ENCODE measurements at places on chromosomes 6 and 20. TPM values are rescaled to one million over a fixed set of nuclear protein-coding genes. Genes with fewer than 3 reads are reported as not detected.

SLC12A5 gene
- polyA plus RNA-seq: 1.5 TPM

DNA sequence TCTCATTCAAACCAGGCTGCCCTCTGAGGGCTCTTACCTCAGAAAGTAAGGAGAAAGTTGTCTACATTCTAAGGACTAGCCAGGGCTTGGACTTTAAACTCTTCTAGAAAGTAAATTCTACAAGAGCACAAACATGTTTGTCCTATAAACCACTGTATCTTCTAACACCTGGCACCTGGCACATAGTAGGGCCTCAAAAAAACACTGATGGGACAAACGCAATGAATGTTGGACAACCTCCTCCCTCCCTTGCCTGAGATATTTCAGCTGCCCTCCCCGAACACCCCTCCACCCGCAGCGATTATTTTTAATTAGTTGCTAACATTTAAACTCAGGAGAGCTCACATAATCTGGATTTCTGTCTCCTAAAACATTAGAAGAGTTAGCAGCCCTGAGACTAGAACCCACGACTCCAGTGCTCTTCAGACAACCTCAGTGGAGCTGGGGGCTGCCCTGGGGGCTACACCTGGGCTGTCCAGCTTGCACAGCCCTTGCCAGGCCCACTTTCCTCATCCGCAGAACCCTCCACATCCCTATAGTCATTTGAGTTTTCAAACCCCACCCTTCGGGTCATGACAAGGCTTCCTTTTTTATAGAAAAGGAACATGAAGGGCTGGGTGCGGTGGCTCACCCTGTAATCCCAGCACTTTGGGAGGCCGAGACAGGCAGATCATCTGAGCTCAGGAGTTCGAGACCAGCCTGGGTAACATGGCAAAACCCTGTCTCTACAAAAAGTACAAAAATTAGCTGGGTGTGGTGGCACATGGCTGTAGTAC is 4.9 kb downstream of the HCK start:
- DNase-seq: no peak

ESF1 gene
- polyA plus RNA-seq: 26.0 TPM

- no peak for DNase-seq
Measured at GRCh38 chr6:108117427-108118358, 43.2 kb upstream of the OSTM1 start.

DNA sequence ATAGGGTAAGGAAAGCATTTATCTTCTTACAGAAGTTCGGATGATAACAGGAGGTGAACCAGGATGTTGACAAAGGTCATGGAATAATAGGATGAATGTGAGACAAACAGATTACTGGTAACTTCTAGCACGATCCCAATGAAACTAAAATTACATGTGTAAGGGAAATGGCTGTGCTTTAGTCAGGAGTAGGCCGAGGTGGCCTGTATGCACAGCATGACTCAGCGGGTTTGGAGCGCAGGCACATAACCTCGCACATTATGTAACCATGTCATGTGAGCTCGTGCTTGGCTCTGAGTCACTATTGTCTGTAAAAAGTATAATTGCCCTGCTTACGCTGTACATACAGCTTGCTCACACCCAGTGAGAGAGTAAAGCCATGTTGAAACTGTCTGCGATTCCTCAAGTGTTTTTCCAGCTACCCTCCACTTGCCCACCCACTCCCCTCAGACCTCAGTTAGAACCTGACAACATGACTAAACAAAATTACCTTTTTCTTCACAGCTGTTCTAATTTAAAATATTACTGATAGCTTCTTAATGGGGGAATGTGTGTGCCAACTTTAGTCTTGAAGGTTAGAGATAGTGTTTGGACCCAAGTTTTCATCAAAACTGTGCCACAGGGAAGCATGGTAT is 8.2 kb downstream of the CYB5R4 start:
- DNase-seq: no peak

CAGE1 gene
- polyA plus RNA-seq: not detected

- DNase-seq: no peak
Measured at GRCh38 chr6:107809966-107810365, 14.1 kb downstream of the SCML4 start.

GRCh38 chr6:12369781-12370262 is 79.7 kb downstream of the EDN1 start:
- DNase-seq: no peak
